ENCODE measurements at places on chromosomes 3 and 15.
A peak's percentile ranks its signal among the peaks of the same experiment; 100 is the strongest.

- no peak for DNase-seq
- no peak overlapping the region for H3K4me3 ChIP-seq
These were observed 66.0 kb downstream of the SPTSSB start for GRCh38 chr3:161305095-161305991.

GRCh38 chr3:179560791-179561190 lies 1.9 kb upstream of the ACTL6A start:
- no peak for DNase-seq
- no peak overlapping the region for H3K4me3 ChIP-seq
- no peaks in the 10 kb centered on the region for H3K27me3 ChIP-seq
- H3K27ac ChIP-seq: no peak overlapping the region

- H3K36me3 ChIP-seq: no peaks in the 10 kb centered on the region
- H3K4me3 ChIP-seq: no peak overlapping the region
- no peaks in the 10 kb centered on the region for H3K4me1 ChIP-seq
- DNase-seq: no peak
- peaks cover 3% of the 10 kb centered on the region for H3K27me3 ChIP-seq
- no peak overlapping the region for H3K27ac ChIP-seq
These were observed 70.5 kb downstream of the ETV5 start for GRCh38 chr3:186038360-186038759.

DNA sequence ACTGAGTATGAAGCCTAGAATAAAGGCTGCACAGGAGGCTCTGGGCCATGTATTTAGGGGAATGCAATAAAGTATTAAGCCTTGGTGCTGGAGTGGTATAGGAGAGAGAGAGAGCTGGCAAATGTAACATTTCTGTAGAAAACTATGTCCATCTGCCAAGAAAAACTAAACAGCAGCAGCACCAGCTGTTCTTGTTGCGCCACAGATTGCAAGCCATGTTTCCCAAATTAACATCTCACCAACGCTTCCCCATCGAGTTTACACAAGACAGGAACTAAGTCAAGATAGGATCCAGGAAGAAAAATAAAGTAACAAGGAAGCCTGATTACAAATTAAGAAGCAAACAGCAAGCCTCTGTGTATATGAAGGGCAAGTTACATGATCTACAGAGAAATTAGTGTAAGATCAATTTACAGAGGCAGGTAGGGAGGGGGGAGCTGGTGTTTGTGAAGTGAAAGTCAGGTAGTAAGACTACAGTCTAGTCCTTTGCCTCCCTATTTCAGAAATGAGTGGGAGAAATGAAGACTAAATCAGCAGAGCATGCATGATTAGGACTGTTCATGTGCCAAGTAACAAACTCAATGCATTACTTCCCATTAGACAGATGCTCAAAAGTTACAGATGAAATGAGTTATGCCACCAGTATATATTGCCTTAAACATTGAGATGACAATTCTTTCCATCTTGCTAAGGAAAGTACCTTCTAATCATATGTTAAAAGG lies 900.5 kb downstream of the EPHA3 start:
- H3K27me3 ChIP-seq: no peaks in the 10 kb centered on the region
- no peak overlapping the region for H3K4me3 ChIP-seq
- H3K27ac ChIP-seq: no peak overlapping the region
- DNase-seq: no peak

- no peak overlapping the region for H3K27ac ChIP-seq
- no peak overlapping the region for H3K4me3 ChIP-seq
- no peaks in the 10 kb centered on the region for H3K4me1 ChIP-seq
- peak; percentile 49 for DNase-seq
- no peaks in the 10 kb centered on the region for H3K36me3 ChIP-seq
These were observed 187.4 kb downstream of the GOLGA6L6 start for GRCh38 chr15:20353966-20354883.

- no peak overlapping the region for H3K4me3 ChIP-seq
- DNase-seq: no peak
- peaks cover 37% of the 10 kb centered on the region for H3K4me1 ChIP-seq
- no peaks in the 10 kb centered on the region for H3K27me3 ChIP-seq
These were observed 195.4 kb upstream of the TPRG1 start for GRCh38 chr3:188976407-188976806.

GRCh38 chr15:91320101-91320500 lies 220.0 kb downstream of the SV2B start:
- no peak overlapping the region for H3K27ac ChIP-seq
- H3K4me3 ChIP-seq: no peak overlapping the region
- DNase-seq: no peak
- H3K27me3 ChIP-seq: peaks cover 3% of the 10 kb centered on the region
- no peaks in the 10 kb centered on the region for H3K36me3 ChIP-seq
- no peaks in the 10 kb centered on the region for H3K4me1 ChIP-seq

GRCh38 chr3:189188466-189188865 lies 16.7 kb downstream of the TPRG1 start:
- no peaks in the 10 kb centered on the region for H3K27me3 ChIP-seq
- peaks cover 5% of the 10 kb centered on the region for H3K4me1 ChIP-seq
- no peak overlapping the region for H3K4me3 ChIP-seq
- H3K27ac ChIP-seq: no peak overlapping the region
- H3K36me3 ChIP-seq: no peaks in the 10 kb centered on the region

DNA sequence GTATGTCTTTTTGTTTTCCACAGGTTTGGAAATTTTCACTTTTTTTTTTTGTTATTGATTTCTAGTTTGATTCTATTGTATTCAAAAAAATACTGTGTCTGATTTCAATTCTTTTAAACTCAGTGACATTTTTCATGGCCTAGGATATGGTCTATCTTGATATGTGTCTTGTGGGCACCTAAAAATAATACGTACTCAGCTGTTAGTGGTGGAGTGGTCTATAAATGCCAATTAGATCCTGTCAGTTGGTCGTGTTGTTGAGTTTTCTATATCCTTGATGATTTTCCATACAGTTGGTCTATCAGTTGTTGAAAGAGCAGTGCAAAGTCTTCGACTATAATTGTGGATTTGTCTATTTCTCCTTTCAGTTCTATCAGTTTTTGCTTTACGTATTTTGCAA lies 61.7 kb downstream of the LSM3 start:
- no peak for DNase-seq
- no peak overlapping the region for H3K4me3 ChIP-seq

DNA sequence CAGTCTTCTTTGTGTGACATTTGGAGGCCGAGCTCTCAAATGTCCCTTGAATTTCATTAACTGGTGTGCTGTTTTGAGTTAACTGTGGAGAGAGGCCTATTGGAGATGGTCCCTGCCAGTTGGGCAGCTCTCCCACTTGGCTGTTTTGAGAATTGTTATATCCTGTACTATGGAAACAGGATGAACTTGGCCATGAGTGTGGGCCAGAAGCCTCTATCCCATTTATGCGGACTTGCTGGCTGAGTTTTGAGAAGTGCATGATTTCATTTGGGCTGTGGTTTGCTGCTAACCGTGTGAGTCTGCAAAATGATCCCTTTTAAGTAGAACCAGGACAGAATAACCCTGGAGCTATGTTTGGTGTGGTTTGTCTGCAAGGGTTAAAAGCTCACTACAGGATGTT lies 366.0 kb downstream of the PTPRG start:
- H3K27ac ChIP-seq: peak overlapping the region; percentile 57
- peak; percentile 73 for DNase-seq

- no peak for DNase-seq
- H3K4me3 ChIP-seq: no peak overlapping the region
- peaks cover 36% of the 10 kb centered on the region for H3K4me1 ChIP-seq
These were observed 762 bp upstream of the IQSEC1 start for GRCh38 chr3:13074006-13074375.

DNA sequence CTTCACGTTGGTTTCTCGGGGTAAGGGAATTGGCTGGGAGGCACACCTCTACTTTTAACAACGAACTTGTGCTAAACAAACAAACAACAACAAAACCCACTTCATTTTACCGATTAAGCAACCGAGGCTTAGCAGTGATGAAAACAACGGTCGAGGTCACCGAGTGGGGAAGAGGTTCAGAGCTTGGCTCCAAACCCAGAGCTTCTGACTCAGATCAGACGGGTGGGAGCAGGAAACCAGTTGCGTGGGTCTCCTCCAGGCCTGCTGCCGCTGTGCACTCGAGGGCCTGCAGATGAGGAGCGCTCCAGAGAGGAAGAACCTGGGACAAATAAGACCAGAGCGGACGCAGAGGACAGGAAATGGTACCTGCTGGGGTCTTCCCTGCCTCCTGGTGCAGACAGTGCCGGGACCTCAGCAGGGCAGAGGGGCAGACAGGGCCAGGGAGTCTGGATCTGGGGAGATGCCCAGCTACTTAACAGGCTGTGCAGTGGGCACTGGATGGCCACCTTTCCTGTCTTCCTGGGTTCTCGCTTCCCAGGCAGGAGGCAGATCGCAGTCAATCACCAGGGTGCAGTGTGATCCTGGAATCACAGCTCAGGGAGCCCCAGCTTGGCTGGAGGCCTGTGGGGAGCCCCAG lies 99.0 kb upstream of the MEF2A start:
- no peak for DNase-seq
- H3K27me3 ChIP-seq: no peaks in the 10 kb centered on the region
- no peaks in the 10 kb centered on the region for H3K36me3 ChIP-seq
- no peak overlapping the region for H3K4me3 ChIP-seq
- H3K4me1 ChIP-seq: no peaks in the 10 kb centered on the region
- no peak overlapping the region for H3K27ac ChIP-seq

GRCh38 chr3:15450438-15451215 lies 23.2 kb downstream of the EAF1 start:
- no peaks in the 10 kb centered on the region for H3K4me1 ChIP-seq
- peak; percentile 73 for DNase-seq
- no peak overlapping the region for H3K4me3 ChIP-seq
- no peak overlapping the region for H3K27ac ChIP-seq
- H3K36me3 ChIP-seq: peaks cover 8% of the 10 kb centered on the region

DNA sequence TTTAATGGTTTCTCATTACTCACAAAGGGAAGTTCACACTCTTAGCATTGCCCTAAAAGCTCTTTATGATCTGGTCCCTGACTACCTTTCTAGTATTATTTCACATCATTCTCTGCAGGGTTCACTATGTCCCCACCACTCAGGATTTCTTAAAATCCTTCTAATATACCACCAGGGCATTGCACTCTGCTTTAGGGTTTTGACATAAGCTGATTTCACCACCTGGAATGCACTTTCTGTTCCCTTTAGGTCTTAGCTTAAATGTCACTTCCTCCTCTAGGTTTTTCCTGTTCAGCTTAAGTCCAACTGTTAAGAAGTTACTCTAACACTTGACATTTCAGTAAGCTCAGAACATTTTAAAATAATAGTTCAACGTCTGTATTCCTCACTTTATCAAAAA lies 81.7 kb downstream of the HCN4 start:
- peaks cover 79% of the 10 kb centered on the region for H3K36me3 ChIP-seq
- no peak overlapping the region for H3K4me3 ChIP-seq
- H3K27ac ChIP-seq: no peak overlapping the region
- no peaks in the 10 kb centered on the region for H3K4me1 ChIP-seq
- no peak for DNase-seq
- H3K27me3 ChIP-seq: no peaks in the 10 kb centered on the region

- no peaks in the 10 kb centered on the region for H3K4me1 ChIP-seq
- no peaks in the 10 kb centered on the region for H3K27me3 ChIP-seq
- no peaks in the 10 kb centered on the region for H3K36me3 ChIP-seq
- DNase-seq: no peak
- no peak overlapping the region for H3K4me3 ChIP-seq
- no peak overlapping the region for H3K27ac ChIP-seq
These were observed 28.1 kb downstream of the RPSA start for GRCh38 chr3:39434574-39434973.

DNA sequence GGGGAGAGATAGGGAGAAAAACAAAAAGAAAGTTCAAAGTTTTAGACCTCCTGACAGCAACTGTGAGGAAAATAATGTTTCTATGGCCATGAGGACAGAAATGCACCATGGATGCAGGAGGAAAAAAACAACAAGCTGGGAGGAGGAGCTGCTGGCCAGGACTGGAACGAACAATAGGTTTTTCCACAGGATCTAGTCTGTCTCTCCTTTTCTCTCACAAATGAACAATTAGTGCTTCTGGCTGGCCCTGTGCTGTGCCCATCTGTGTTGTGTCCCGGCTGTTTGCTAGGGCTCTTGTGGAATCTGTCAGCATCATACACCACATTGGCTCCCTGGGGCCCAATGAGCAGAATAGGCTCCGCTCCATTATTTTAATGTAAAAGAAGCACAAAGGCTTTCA lies 15.2 kb downstream of the GK5 start:
- no peak for DNase-seq
- H3K27ac ChIP-seq: peak overlapping the region; percentile 81
- H3K36me3 ChIP-seq: peaks cover 28% of the 10 kb centered on the region

DNA sequence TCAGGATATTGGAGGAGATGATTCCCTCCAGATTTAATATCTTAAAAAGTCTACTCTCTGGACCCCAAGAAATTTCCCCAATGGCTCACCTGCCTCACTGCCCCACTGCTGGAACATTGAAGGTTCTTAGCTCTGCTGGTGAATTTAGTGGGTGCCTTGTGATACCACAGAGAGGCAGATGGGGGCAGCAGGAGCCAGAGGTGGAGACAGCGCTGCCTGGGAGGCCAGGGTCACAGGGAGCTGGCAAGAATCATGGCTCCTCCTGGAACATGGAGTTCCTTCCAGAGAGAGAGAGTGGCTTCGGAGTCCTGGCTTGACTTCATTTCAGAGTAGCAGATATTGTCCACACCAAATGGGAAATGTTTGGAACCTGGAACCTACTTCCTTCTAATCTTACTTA lies 263.5 kb upstream of the CFAP20DC start:
- no peak for DNase-seq
- no peaks in the 10 kb centered on the region for H3K27me3 ChIP-seq
- no peaks in the 10 kb centered on the region for H3K4me1 ChIP-seq
- no peaks in the 10 kb centered on the region for H3K36me3 ChIP-seq
- no peak overlapping the region for H3K27ac ChIP-seq

DNA sequence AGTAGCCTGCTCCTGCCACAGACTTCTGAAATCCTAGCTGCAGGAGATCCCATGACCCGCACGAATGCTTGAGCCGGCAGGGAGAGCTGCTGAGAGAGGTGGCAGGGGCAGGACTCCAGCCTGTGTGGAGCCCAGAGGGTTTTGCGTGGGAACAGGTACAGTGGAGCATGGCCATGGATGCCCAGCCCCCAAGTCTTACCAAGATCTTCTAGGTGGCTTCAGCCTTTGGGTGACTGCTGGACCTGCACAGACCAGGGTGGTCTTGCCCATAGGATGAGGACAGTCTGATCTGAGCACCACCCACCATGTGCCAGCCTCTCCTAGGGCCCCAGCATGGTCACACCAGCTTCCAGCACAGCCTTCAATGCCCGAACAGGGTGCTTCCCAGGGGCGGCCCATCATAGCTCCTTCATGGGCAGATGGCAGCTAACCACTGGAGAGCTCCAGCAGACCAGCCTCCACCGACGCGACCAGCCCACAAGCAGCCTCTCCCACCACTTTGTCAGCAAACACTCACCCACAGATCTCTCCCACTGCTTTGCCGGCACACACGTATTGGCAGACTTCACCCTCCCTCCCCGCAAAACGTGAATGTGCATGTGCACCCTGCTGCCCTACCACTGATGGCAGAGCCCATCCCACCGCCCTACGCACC lies 56.0 kb downstream of the ADAMTS17 start:
- no peaks in the 10 kb centered on the region for H3K27me3 ChIP-seq
- no peaks in the 10 kb centered on the region for H3K4me1 ChIP-seq
- H3K36me3 ChIP-seq: no peaks in the 10 kb centered on the region
- no peak overlapping the region for H3K4me3 ChIP-seq
- H3K27ac ChIP-seq: no peak overlapping the region

GRCh38 chr15:65906396-65906795 lies 37.1 kb downstream of the RAB11A start:
- H3K27me3 ChIP-seq: no peaks in the 10 kb centered on the region
- DNase-seq: no peak
- H3K36me3 ChIP-seq: peaks cover 32% of the 10 kb centered on the region
- H3K27ac ChIP-seq: no peak overlapping the region
- H3K4me3 ChIP-seq: no peak overlapping the region
- H3K4me1 ChIP-seq: peaks cover 35% of the 10 kb centered on the region

Data from suprapubic skin (tissue), 4 donors.